NCI-H226 (cell line): ENCODE measurements at places on chromosomes 5 and 9.

DNA sequence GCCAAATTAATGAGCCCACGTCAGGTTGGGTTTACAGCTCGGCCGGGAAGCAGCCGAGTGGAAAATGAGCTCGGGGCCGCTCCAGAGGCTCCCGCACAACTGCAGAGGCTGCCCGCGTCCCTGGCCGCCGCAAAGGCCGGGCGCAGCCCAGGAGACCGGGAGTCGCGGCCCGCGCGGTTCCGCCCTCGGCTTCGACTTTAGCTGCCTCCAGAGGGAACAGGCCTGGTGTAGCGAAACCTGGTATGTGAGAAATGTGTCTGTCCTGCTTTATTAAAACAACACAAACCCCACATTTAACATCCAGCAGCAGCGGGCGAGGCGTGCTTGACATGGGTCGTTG lies 66.2 kb downstream of the FOXD1 start:
- no peak for DNase-seq

DNA sequence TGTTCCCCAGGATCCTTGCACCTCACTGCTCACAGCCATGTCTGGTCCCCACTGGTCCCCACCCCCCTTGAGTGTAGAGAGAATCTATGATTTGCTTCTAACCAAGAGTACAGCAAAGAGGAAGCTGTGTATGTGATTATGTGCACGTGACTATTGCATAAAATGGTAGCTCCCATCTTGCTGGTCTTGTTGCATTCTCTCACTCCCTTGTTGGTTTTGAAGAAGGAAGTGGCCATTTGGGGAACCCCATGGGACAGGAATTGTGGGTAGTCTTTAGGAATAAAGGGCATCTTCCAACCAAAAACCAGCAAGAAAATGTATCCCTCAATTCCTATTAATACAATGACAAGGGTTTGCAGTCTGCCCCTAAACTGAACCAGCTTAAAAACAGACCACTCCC lies 5.2 kb upstream of the FCN2 start:
- no peak for DNase-seq

DNA sequence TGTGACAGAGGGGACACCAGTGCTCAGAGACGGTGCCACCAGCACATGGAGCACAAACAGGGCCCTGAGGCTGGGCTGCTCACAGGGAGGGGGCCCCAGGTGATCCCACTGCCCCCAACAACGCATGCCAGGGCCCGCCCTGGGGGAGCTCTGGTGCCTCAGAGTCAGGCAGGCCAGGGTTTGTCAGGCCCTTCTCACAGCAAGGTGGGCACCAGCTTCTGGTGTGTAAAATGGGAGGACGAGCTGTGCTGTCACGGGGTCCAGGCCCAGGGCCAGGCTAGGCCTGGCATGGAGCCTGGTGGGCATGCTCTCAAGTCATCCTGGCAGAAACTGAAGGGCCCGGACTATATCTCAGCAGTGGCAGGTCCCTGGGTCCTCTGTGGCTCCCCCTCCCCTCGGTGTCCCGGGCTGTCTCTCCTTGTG lies 34.5 kb downstream of the PRRT1B start:
- DNase-seq: no peak

- DNase-seq: no peak
Observed at GRCh38 chr5:172722327-172722815, 48.6 kb downstream of the DUSP1 start.

GRCh38 chr5:68418201-68418600 lies 202.6 kb downstream of the PIK3R1 start:
- DNase-seq: no peak

DNA sequence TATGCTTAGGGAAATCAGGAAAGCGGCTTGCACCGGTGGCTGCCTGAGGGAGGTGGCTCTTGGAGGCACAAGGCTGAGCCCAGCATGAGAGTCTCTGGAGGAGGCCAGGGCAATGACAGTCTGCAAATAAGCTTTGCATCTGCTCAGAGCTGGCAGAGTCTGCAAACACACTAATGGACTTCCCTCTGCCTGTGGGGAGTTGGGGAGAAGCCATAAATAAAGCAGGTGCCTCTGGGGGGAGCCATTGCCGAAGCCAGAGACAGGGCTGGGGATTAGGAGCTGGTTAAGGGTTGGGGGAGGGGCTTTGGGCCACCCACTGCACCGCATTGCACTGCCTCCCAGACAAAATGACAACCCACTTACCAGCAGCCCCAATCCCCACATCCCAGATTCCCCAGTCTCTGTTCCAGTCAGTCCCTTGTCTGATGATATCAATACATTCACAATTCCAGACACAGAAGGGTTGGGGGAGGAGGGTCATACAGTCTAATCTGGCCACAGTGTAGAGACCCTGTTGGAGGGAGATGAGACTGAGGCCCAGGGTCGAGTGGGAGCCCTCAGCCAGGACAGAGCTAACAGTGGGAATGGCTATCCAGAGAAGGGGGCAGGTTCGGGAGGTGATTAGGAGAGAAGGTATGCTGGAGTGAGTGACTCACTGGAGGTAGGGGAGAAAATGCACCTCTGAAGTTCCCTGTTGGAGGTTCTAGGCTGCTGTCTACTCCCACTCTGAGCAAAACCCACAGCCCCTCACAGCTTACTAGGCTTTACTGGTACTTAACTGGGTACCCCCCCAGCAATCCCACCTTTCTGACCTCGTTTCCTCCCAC lies 53.7 kb downstream of the PAX5 start:
- DNase-seq: peak; percentile 32

GRCh38 chr5:36496471-36496870 lies 109.9 kb upstream of the SLC1A3 start:
- no peak for DNase-seq

- no peak for DNase-seq
Observed at GRCh38 chr5:176740702-176741496, 69.5 kb upstream of the UNC5A start.

DNA sequence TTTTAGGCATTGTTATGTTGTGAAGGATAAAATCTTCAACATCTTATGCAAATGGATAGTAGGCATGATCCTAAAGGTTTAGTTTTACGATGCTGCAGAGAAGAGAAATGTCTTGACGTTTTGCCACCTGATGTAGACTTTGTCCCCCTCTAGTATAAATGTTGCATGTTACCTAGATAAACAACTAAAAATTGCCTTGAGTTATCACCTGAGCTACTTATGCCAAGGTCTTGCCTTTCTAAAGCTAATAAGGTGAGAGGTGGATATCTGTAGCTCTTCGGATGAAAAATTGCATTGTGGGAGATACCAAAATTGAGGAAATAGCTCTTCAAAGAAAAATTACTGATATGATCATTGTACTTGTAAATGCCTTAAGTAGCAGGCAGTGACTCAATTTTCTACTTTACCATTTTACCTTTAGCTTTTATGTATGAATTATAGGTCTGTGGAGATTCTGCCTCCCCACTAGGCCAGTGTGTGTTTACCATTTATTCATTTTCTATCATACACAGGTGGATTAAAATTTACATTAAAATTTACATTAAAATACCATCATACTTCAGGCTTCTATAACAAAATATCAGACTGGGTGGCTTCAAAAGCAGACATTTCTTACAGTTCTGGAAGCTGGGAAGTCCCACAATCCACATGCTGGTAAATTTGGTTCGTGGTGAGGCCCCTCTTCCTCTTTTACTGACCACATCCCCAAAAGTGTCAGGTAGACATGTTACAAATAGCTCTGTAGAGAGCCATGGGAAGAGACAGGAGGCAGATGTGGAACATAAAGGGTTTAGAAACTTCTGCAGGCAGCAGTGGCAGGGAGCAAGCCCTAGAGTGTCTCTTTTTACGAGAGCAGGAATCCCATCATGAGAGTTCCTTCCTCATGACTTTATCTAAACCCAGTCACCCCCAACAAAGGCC lies 100.7 kb upstream of the ERBIN start:
- no peak for DNase-seq

DNA sequence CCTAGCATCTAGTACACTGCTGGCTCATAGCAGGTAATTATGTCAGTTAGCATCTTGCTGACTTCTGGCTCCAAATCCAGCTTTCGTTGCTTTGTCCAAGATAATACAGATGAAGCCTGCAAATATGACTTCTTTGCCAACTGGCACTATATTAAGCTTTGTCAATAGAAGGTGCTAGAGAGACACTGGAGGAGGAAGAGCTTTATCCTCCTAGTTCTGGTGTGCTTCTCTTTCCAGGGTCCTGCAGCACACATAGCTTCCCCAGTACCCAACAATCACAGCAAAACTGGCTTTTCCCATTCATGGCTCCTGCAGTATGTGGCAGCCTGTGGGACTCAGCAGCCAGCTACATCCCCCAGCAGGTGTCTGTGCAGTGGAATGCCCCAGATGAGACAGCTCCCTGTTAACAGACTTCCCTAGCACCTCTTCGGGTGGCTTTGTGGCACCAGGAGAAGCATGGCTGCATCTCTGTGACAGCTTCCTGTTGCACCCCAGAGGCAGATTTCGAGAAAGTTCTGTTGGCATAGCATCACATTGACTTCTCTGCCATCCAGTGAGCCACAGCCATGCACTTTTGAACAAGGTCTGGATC lies 147.8 kb downstream of the OXCT1 start:
- no peak for DNase-seq
